CD4-positive, alpha-beta T cell treated with Interleukin-6 for 4 hours (primary cell): ENCODE measurements at places on chromosomes 2 and 18.

- DNase-seq = no peak
Measured at GRCh38 chr18:10100196-10100595, 186.4 kb downstream of the VAPA start.

GRCh38 chr2:68746408-68746807 is 11.8 kb downstream of the ARHGAP25 start:
- DNase-seq = no peak

DNA sequence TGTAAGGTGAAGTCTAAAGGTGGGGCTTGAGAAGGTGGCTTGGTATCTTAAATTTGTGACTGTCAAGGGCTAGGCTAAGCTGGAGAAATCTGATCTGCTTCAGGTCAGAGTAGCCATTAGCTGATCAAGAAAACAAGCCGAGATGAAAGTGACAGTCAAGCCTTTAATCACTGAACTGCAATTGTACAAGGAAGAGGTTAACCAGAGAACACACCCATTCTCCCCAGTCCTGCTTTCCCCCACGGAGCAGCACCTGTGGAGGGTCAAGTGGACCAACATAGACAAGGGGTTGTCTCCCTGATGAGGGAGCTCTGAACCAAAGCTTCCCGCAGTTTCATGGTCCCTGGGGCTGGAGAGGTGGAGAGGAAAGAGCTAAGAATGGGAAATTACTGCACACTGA is 901.2 kb downstream of the DCC start:
- DNase-seq = no peak

- no peak for DNase-seq
Measured at GRCh38 chr2:241459520-241459919, 48.9 kb downstream of the STK25 start.

GRCh38 chr2:213202011-213202410 is 50.6 kb upstream of the IKZF2 start:
- DNase-seq = no peak

- no peak for DNase-seq
Measured at GRCh38 chr18:36786686-36787085, 42.1 kb downstream of the TPGS2 start.

DNA sequence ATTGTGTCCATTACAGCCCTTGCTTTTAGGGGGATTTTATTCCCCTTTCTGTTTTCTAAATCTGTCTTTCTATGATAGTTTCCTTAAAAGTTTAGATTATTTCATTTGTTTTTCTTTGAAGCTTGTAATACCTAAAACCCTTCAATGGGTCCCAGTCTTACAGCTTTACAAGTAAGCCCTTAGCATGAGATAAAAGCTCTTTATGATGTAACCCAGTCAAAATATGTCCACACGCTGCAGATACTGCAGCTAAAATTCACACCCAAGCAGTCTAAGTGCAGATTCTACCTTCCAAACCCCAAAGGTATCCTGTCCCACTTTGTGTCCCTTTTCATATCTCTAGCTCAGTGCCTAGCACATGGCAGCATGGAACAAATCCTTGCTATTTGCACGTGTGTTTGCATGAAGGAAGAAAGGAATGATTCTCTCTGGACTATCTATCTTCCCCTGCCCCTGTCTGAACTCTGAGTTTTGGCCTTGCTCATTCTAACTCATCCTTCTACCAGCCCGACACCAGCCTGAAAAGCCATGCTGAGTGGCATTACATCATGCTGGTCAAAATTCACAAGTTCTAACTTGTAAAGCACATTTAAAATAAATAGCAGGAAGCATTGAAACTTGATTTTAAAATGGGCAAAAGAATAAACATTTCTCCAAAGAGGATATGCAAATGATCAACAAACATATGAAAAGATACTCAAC is 623.2 kb downstream of the IRS1 start:
- no peak for DNase-seq

GRCh38 chr2:120798567-120799247 is 63.0 kb downstream of the GLI2 start:
- no peak for DNase-seq

DNA sequence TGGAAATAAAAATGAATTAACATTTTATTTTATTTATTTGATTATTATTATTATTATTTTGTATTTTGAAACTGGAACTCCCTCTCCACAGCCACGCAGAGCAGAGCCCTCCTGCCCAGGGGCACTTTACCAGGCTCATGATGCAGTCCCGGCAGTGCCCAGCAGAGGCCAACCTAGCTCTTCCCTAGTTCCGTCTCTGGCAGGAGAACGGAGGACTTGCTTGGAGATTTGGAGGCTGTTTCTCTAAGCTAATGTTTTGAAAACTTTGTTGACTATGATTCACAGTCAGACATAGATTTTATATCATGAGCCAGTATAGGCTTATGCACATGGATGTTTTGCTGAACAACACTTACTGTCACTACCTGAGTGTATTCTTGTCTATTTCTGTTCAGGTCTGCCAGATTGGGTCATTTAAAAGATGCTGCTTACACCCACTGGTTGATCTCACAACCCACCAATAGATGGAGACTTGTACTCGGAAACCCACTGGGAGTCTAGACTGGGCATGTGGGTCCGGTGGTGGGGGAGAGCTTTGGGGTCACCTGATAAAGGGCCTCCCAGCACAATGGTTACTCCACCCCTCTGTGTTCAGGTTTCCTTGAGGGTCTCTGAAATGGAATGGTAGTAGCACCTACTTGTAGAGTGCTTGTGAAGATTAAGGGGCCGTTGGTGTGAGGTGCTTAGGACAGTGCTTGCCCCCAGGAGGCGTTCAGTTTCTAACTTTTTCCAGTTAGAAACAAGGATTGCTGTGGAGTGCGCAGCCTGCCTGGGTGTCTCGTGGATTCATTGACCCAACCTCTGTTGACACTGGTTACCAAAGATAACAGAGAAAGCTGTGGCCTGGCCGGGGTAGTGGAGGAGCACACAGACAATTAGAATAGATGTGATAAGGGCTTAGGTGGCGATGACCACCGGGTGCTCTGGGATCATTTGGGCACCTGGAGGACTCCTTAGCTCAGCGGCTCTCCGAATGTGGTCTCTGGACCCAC is 177.3 kb downstream of the HAUS1 start:
- peak; percentile 59 for DNase-seq

- DNase-seq = no peak
Measured at GRCh38 chr18:37464257-37464656, 101.3 kb downstream of the CELF4 start.

DNA sequence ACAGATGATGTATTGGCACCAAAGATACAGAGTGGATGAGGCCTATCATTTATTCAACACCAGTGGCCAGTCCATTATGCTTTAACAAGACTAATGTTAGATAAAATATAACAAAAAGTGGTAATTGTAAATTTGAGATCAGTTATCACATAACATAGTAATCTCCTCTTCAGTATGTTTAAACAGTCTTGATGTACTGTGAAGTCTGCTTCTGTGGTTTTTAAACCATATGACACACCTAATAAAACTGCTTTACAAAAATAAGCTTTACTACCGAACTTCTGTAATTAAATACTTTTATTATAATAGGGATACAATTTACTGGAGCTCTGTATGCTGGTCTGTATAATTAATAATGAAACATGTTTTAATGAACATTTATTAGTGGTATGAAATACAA is 2156.1 kb upstream of the CELF4 start:
- DNase-seq = no peak
